ENCODE measurements at places on chromosomes 7 and 10. TPM values are rescaled to one million over a fixed set of nuclear protein-coding genes. Genes with fewer than 3 reads are reported as not detected.

Gene CYP3A4
- total RNA-seq = not detected

Gene HSPA12A
- 0.05 TPM for total RNA-seq

Gene TMEM270
- not detected for total RNA-seq

Gene AMPH
- total RNA-seq = not detected

Gene TMEM176A
- not detected for total RNA-seq

Gene RBP3
- not detected for total RNA-seq

Gene EPHB6
- 23.6 TPM for total RNA-seq

Gene ASIC3
- total RNA-seq = 5.3 TPM

Gene OR6V1
- total RNA-seq = not detected

Gene OR6B1
- not detected for total RNA-seq

Gene GDF10
- not detected for total RNA-seq

Gene GPR158
- not detected for total RNA-seq

Gene STEAP1B
- 1.1 TPM for total RNA-seq

Gene PKD1L1
- total RNA-seq = 0.10 TPM
